Stimulated activated CD4-positive, alpha-beta T cell treated with anti-CD3 and anti-CD28 coated beads, TNF-alpha, amount 100 ng/mL, for 48 hours (primary cell): ENCODE measurements at places on chromosomes 3 and 15.

DNA sequence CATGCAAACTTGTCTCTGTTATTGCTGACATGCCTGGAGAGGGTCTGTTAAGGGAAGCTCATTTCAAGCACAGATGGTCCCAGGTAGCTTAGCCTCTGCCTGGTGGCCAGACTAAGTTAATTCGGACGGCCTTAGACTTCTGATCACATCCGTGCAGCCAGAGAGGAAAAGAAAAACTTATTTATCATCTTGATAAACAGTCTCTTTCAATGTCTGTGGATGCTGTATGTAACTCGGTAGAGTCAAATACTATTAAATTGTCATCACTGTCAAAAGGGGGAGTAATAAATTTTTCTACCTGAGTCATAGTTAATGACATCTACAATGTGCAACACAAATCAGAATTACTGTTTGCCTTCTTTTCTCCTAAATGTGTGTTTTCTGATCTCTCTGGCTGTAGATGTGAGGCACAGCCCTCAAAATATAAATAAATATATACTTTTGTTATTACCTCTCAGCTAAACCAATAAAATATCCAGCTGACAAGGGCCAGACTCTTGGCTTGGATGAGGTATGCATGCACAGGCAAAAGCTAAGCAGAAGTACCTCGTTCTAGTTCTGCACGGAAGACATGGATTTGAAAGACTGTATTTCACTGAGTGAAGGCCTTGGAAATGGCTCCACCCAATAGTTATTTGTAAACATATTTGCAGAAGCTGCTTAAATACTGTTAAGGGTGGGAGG lies 530.0 kb downstream of the TAFA4 start:
- no peak for DNase-seq

- DNase-seq: no peak
Measured at GRCh38 chr3:118974356-118975097, 60.1 kb downstream of the IGSF11 start.

GRCh38 chr3:109413049-109413448 lies 75.7 kb upstream of the DPPA4 start:
- no peak for DNase-seq

DNA sequence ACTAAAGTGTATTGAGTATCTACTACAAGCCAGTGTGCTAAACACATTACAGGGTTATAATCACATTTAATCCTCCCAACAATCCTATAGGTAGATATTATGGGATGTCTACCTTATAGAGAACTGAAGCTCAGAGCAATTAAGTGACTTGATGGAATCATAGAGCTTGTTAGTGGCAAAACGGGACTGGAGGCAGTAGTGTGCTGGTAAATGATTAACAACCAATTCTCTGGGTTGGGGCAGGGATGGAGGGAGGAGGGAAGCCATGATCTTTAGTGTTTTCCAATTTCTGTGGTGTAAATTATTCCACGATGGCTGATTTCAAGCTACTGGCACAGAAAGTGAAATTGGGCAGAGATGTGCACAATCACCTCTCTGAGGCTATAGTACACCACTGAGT lies 18.5 kb upstream of the CSRNP1 start:
- no peak for DNase-seq

- DNase-seq: no peak
Measured at GRCh38 chr3:188693435-188693834, 478.3 kb upstream of the TPRG1 start.

- DNase-seq: no peak
Measured at GRCh38 chr15:82739086-82739485, 29.4 kb upstream of the AP3B2 start.

- DNase-seq: no peak
Measured at GRCh38 chr15:85154061-85154460, 172.4 kb downstream of the PDE8A start.

- DNase-seq: no peak
Measured at GRCh38 chr3:8600457-8600856, 44.1 kb downstream of the SSUH2 start.

- no peak for DNase-seq
Measured at GRCh38 chr3:194879991-194880939, 194.6 kb downstream of the FAM43A start.

- no peak for DNase-seq
Measured at GRCh38 chr3:179828738-179829137, 175.9 kb downstream of the USP13 start.

GRCh38 chr3:61648481-61648880 lies 87.1 kb downstream of the PTPRG start:
- no peak for DNase-seq

- DNase-seq: peak; percentile 91
Measured at GRCh38 chr3:72447059-72447946, 400.9 kb downstream of the SHQ1 start.

DNA sequence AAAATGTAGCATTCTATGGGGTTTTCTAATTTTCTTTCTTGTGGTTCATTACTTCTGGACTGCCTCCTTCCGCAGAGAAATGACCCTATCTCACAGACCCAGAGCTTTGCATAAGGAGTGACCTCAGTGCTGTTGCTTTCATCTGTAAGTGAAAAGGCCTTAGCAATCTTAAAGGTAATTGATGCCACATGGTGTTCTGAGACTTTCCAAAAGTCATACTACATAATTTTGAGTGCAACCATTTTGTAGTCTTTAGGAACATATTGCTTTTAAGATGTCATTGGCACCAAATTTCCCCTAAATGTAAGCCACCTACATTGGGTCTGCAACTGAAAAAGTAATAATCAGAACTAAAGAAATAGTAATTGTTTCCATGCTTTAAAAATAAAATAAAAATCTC lies 9.2 kb upstream of the HHLA2 start:
- no peak for DNase-seq

- no peak for DNase-seq
Measured at GRCh38 chr3:144010371-144010770, 38.7 kb downstream of the DIPK2A start.

- no peak for DNase-seq
Measured at GRCh38 chr3:98945101-98945524, 43.6 kb upstream of the DCBLD2 start.

GRCh38 chr3:189635339-189635738 lies 4.2 kb downstream of the TP63 start:
- DNase-seq: no peak

DNA sequence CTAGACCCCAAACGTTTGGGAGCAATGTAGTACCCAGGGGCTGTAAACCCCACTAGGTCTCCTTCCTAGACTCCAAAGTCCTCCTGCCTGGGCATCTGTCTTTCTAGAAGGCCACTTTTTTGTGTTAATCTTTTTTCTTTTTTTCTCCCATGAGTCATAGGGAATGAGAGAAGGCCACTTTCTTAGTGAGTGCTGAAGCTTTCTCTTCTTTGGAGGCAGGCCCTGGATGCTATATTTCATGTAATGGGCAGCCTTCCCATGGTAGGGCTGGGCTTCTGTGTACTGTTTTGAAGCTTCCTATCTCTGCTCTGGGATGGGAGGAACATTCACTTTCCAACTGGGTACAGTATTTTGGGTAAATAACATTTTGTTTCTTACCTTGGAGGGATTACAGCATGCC lies 15.2 kb upstream of the RTP2 start:
- no peak for DNase-seq

GRCh38 chr3:37645517-37646380 lies 215.9 kb upstream of the CTDSPL start:
- no peak for DNase-seq

DNA sequence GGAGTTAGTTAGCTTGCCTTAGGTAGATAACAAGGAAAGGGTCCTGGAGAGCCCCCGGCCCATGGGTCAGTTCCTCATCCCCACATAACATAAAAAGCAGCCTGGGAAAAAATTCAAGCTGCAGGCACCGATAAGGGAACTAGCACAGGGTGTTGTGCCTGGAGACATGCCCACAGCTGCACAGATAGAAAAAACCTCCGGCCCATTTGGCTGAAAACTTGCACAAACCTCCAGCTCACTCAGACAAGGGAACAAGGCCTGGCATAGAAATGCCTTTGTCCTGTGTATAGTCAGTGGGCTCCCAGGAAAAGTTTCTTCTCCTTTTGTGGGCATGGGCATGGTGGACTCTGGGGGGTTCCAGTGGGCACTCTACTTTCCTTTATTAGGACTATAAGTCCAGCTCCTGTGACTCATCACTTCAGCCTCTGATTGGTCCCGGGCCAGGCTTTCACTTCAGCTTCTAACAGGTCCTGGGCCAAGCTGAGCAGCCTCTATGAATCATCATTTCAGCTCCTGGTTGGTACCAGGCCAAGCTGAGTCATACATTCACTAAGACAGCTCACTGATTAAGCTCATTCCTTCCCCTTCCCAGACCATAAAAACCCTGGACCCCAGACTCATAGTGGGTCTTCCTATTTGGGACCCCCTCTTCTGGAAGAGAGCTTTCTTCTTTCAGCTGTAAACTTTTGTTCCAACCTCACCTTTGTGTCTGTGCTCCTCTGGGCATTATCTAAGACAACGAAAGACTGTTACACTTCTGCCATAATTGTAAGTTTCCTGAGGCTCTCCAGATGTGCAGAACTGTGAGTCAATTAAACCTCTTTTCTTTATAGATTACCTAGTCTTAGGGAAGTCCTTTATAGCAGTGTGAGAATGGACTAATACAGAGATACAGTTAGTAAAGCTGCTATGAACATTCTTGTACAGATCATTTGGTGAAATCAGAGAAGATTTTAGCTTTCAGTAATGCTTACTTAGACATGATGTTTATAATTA lies 348.0 kb upstream of the DPPA4 start:
- no peak for DNase-seq

GRCh38 chr3:23203708-23204330 lies 692 bp downstream of the UBE2E2 start:
- no peak for DNase-seq

DNA sequence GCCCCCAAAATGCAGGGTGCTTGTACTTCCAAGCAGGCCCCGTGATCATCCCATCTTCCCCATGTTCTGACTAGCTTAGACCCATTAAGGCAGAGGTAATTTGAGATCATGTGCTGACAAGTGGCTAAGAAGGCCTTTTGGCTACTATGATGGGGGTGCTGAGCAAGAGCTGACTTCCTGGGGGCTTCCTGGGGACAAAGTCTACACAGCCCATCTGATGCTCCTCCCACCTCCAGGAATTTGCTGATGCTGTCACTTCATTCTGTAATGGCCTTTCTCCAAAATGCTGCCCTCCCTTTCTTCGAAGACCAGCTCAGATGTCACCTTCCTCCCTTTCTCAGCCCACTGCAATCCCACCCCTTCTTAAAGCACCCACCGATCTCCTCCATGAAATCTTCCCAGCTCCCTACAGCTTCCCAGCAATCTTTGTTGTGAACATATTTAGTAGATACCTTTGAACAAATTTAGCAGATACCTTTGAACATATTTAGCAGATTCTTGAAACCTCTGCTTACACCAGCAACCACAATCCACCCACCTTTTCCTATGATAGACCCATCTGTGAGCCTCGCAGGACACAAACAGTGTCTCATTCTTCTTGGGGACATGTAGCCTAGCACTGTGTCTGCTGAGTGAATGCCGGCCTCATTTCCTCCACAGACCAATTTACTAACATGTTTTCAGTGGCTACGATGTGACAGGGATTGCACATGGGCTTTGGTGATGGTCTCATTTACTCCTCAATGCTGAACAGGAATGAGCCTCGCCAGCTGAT lies 223.3 kb downstream of the EPHB1 start:
- no peak for DNase-seq

DNA sequence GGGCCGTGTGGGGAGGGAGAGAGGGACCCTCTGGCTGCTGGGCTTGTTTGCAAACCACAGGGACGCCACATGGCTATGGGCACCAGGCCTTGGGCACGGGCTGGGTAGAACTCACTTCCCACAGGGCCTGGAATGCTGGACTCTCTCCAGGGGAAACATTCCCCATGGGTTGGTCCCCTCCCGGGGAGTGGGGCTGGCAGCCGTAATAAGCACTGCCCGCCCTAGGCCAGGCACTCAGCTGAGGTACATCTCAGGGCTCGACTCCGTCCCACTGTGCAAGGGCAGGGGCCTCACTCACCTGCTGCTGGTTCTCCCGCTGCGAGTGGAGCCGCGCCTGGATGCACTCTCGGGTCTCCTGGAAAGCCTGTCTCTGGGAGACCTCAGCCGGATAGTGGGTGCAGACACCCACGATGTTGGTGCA lies 96.7 kb downstream of the ADCY5 start:
- no peak for DNase-seq
